ENCODE measurements at places on chromosomes 3 and 15.

DNA sequence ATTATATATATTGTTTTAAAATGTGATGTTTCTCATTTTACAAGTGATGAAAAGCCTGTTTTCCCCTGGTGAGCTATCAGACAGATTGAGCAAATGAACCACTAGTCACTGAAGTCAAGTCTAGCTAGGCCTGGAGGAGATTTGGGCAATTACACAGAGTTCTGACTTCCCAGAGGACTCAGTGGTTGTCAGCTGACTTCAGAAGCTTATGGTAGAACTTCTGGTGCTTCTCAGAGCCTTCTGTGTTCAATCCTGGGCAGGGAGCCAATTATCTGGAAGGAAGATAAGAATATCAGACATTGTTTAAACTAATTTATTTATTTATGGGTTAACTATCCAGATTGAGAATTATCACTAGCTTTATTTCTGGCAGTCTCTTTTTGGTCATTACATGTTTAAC lies 37.7 kb upstream of the NAALADL2 start:
- DNase-seq = no peak

GRCh38 chr3:14605744-14606143 lies 45.8 kb upstream of the CCDC174 start:
- DNase-seq = no peak

DNA sequence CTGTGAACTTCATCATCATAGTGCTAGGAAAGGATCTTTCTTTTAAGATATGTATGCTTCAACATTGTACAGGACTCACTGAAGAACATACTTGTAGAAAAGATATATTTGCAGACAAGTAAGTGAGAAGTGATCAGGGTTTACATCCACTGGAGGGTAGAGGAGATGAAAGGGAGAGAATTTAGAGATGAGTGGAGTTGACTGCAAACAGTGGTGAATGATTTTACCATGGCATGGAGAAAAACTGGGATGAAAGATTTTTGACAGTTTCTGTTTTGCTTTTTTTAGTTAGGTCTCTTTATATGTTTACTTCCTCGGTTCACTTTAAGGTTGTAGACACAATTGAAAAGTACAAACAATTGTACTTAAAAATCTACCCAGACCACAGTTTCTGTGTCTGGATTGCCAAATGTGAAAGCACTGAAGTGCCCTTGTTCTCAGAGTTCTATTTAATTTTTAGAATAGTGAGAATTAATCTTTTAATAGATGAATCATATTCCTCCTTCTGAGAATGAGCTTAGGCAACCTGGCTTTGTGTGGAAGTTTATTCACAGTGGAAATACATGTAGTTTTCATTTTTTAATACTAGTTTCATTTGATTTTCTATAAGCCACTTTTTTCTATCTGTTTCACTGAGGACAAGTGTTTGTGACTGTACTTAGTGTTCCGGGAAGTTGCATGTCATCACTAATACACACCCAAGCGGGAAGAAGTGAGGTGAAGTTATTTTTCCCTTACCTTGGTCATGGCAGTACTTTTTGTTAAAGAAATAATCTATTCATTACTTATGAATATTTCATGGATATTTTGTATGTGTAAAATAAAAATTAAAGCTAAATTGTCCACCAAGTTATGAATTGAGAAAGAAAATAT lies 1.8 kb upstream of the GPR171 start:
- DNase-seq = no peak

GRCh38 chr3:64093825-64094712 lies 70.8 kb upstream of the PSMD6 start:
- no peak for DNase-seq

GRCh38 chr3:197795200-197795599 lies 4.1 kb downstream of the LRCH3 start:
- DNase-seq = no peak

DNA sequence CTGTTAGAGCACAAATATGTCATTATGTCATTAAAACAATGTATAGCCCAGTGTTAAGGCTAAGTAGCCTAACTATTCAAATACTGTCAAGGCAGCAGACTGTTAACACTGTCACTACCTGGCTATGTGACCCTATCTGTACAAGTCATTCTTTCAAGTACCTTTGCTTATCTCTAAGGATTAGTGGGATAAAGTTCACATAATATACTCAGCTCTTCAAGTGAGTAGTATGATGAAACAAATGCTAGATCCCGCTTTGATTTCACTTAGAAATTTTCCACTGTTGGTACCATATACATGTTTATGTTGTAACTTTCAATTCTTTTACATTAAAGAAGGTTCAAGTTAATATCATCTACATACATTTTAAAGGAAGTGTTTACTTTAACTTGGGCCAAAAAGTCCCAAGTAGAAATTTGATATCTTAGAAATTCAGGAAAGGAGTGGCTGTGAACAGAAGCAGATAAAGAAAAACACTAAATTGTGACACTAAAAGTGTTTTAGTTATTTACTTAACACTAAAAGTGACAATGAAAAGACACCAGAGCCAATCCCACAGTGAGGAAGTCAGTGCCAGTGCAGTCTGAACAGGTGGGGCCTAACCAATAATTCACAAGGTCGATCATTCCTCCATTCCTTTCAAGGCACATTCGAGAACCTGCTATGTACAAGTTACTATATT lies 4.8 kb upstream of the RFX7 start:
- no peak for DNase-seq

DNA sequence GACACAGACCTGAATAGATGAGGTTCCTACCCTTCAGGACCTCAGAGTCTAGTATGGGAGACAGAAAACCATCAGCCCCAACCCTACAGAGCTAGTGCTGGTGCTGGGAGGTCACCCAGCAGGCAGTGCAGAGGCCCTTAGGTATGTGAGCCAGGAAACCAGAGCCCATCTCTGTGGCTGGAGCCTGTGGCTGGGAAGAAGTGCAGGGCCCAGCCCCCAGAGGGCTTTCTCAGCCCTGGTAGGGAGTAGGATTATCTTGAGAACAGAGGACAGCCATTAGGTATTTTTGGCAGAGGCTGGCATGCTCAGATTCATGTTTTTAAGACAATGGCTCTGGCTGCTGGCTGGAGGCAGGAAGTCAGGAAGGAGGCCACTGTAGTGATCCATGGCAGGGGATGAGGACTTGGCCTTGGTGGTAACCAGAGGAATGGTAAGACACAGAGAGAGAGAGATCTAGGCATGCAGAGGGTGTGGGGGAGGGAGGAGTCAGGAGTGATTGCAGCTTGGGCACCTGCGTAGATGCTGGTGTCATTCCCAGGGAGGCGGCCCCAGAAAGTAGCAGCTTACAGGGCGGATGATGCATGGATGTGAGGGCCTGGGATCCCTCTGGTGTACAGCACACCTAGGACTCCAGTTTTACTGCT lies 220.9 kb upstream of the EIF1B start:
- no peak for DNase-seq

DNA sequence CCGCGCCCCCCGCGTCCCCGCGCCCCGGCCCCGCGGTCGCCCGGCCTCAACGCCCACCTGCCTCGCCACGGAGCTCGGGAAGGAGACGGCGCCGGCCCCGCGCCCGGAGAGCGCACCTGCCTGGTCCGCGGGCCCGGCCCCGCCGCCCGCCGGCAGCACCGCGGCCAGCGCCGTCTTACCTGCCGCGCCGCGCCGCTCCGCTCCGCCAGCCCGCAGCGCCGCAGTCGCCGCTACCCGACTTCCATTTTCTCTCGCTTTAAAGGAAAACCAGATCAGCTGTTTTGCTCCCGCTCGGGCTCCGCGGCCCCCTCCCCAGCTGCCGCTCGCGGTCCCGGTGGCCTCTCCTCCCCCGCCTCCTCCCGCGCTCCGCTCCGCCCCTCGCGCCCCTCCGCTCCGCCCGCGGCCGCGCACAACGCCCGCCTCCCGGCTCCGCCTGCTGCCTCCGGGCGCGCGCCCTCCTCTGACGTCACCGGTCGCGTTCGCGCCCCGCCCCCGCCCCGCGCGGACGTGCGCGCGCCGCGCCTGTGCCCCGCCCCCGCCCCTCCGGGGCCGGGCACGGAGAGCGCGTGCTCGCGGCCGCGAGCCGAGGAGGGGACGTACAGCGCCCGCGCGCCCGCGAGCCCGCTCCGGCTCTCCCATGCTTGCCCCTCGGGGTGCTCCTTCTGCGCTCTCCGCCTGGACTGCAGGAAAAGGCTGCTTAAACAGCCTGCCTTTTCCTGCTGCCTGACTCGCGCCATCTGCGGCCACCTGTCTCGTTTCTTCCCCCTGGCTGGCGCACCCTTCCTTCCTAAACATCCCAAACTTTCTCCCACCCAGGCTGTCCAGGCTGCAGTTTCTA lies 159.8 kb upstream of the CHRNA7 start:
- DNase-seq = peak; percentile 88

DNA sequence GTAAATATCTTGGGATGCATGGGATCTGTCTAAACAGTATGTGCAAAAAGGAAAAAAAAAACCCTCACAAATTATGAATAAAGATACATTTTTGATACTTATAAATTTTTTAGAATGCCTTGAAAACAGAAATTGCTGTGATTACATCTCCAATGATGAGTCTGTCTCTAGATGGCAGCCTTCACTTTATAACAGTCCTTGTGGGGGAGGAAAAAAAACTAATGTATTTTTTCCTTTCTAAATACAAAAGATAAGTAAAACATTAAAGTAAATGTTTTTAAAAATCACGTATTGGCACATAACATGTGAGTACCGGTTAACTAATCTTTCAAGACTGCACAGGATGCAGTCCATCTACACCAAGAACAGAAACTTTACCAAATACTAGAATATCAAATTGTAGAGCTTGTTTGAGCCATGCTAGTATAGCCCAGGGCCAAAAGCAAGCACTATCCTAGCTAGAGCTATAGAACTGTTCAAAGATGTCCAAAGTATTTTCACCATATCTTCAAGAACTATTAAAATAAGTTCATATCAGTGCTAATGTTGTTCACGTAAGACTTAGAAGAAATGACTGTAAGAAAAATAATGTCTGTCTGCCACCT lies 206.4 kb downstream of the STAG1 start:
- peak; percentile 22 for DNase-seq

- DNase-seq = no peak
These were observed 101.0 kb upstream of the LPP start for GRCh38 chr3:188053036-188053340.

DNA sequence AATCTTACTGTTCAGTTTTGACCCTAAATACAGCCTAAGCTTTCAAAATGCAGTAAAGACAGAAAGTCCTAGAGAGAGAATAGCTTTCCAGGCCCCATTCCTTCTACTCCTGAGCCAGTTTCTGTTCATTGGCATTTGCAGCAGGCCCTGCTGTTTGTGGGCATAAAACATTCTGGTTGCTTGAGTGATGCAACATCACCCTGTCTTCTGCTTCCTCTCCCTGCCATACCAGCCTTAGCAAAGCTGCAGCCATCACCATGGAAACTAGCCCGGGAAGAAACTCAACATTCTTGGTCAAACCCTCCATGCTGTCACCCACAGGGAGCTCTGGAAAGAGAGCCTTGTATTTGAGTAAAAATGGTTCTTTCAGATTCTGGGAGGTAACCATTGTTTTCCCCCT lies 325.7 kb downstream of the MAGI1 start:
- DNase-seq = peak; percentile 36

DNA sequence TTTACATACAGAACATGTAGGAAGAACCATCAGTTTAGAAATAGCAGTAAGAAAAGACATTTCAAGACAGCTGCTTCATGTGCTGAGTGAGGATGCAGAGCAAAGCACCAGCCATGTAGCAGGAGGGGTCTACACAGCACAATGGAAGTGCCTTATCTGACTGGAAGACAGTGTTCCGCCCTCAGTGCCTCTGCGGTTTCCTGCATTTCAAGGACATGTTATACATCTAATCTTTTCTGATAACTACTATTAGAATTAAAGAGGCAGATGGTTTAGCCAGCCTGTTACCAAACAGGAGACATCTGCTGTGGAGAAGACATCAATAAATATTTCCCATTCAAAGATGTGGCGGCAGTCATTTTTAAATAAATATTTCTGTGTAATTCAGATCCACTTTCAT lies 10.6 kb downstream of the LSG1 start:
- DNase-seq = no peak

DNA sequence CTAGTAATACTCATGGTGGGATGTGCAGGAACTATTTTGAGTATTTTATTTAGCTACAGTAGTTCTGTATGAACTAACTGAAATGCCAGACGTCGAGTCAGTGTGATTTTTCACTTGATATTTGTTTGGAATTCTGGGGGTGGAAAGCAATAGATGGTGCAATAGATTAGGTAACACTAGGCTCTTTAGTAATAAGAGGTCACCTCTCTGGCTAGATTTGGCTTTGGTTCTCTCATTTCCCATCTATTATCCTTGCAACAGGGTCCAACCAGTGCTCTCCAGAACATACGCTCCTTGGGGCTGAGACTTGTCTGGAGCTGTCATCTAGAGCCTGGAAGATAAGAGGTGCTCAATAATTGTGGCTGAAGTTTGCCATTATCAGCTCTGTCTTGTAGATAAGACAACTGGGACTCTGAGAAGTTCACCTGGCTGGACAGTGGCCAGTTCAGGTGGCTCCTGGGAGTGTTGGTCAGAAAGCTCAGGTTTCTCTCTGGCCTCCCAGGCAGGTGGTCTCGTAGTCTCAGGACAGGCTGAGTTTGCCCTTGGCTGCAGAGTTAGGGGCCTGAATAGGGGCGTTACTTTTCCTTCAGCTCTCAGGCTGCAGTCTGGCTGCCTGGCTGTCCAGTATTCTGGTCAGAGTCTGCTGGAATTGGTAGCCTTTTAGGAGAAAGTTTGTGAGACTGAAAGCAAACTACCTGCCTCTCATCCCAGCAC lies 277.5 kb upstream of the RGMA start:
- no peak for DNase-seq
